ENCODE measurements at places on chromosomes 6 and 20. TPM values are rescaled to one million over a fixed set of nuclear protein-coding genes. Genes with fewer than 3 reads are reported as not detected.
A peak's percentile ranks its signal among the peaks of the same experiment; 100 is the strongest.

- DNase-seq, result no peak
Observed at GRCh38 chr6:166440106-166440505, 57.4 kb upstream of the MPC1 start.

The CARMIL1 gene
- total RNA-seq, result 13.4 TPM

- DNase-seq, result peak; percentile 29
Observed at GRCh38 chr6:127102299-127102698, 16.2 kb upstream of the RSPO3 start.

DNA sequence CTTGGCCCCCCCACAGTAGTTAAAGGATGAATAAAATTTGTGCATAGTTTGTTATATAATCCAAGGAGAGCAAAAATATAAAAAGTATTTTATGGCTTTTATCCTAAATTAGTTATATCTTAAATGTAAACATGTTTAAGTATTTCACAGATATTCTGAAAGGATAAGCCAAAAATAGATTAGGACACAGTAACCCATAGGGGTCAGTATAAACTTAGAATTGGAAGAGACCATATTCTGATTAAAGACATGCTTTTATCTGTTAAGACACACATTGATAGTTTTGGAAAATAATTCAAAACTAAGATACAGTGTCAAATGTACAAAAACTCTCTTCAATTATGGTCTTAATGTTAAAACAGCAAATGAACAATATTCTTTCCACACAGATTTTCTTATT, 4.5 kb upstream of the SERINC1 start:
- DNase-seq, result no peak

DNA sequence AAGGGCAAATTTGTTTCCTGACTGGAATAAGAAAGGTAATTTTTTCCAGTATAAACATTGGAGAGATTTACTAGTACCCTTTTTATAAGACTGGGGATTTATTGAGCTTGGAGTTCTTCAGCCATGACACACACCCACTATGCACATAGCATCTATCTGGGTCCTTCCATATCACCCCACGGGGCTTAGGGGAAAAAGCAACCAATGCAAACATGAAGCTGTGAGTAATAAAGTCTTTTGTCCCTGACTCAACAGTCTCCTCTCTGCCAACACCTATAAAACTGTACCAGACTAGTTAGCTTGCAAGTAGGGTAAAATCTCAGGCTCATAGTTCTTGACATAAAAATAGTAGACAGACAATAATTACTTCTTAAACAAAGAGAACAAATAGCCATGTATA, 23.4 kb downstream of the COL21A1 start:
- peak; percentile 90 for DNase-seq

All from Daoy (cell line).